ENCODE measurements at places on chromosomes 7 and 10. TPM values are rescaled to one million over a fixed set of nuclear protein-coding genes. Genes with fewer than 3 reads are reported as not detected.
A peak's percentile ranks its signal among the peaks of the same experiment; 100 is the strongest.

GRCh38 chr7:40656349-40656748 is 521.5 kb downstream of the SUGCT start:
- H3K36me3 ChIP-seq = no peaks in the 10 kb centered on the region
- H3K4me3 ChIP-seq = no peak overlapping the region
- no peak overlapping the region for H3K27ac ChIP-seq
- no peaks in the 10 kb centered on the region for H3K4me1 ChIP-seq
- H3K27me3 ChIP-seq = no peaks in the 10 kb centered on the region

DNA sequence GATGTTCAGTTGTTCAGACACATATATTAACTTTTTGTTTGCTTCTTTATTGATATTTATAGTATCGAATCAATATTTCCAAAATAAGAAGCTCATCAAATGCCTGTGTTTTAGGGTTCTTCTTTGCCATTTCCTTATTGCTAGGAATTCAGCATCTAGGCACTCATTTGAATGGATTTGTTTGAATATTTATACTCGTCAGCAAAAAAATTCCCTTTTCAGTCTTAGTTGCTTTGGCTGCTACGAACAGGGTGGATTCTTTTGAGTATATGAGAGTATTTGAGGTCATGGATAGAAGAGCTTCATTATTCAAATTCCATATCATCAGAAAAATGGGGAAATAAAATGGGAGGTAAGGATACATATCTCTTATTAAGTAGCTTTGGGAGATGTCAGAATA is 706.9 kb downstream of the NRG3 start:
- H3K4me1 ChIP-seq = no peaks in the 10 kb centered on the region
- H3K4me3 ChIP-seq = no peak overlapping the region
- H3K27ac ChIP-seq = no peak overlapping the region
- no peaks in the 10 kb centered on the region for H3K36me3 ChIP-seq

GRCh38 chr7:37342688-37343471 is 105.8 kb downstream of the ELMO1 start:
- no peak for DNase-seq
- H3K36me3 ChIP-seq = no peaks in the 10 kb centered on the region
- no peaks in the 10 kb centered on the region for H3K27me3 ChIP-seq
- H3K4me1 ChIP-seq = no peaks in the 10 kb centered on the region

- peaks cover 18% of the 10 kb centered on the region for H3K4me1 ChIP-seq
- no peak for DNase-seq
- no peaks in the 10 kb centered on the region for H3K27me3 ChIP-seq
- H3K36me3 ChIP-seq = no peaks in the 10 kb centered on the region
- no peak overlapping the region for H3K4me3 ChIP-seq
- no peak overlapping the region for H3K27ac ChIP-seq
These were observed 170.9 kb upstream of the ASAH2 start for GRCh38 chr10:50422259-50422658.

- H3K27ac ChIP-seq = no peak overlapping the region
- no peaks in the 10 kb centered on the region for H3K36me3 ChIP-seq
- no peak overlapping the region for H3K4me3 ChIP-seq
- H3K27me3 ChIP-seq = no peaks in the 10 kb centered on the region
These were observed 207.8 kb upstream of the ETV1 start for GRCh38 chr7:14197280-14197679.

DNA sequence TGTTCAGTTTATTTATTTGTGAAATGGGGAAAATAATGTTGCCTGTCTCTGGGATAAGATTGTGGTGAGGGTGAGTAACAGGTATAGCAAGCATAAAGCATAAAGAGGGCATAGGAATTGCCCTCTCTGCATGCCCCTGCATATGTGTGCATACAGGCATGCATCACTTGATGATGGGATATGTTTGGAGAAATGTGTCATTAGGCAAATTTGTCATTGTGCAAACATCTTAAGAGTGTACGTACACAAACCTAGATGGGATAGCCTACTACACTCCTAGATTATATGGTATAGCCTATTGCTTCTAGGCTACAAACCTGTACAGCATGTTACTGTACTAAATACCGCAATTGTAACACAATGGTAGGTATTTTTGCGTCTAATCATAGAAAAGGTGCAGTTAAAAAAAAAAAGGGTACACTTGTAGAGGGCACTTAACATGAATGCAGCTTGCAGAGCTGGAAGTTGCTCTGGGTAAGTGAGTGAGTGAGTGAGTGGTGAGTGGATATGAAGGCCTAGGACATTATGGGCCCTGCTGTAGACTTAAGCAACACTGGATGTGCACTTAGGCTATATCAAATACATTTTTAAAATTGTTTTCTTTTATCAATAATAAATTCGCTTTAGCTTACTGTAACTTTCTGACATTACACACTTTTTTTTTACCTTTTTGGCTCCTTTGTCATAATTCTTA is 386.5 kb upstream of the ANKRD30A start:
- no peaks in the 10 kb centered on the region for H3K4me1 ChIP-seq
- no peaks in the 10 kb centered on the region for H3K36me3 ChIP-seq
- no peak for DNase-seq
- no peak overlapping the region for H3K27ac ChIP-seq
- no peaks in the 10 kb centered on the region for H3K27me3 ChIP-seq

The GARS1 gene
- polyA plus RNA-seq = 198 TPM

The HUS1 gene
- 14.9 TPM for polyA plus RNA-seq

The DMBT1 gene
- 0.05 TPM for polyA plus RNA-seq

DNA sequence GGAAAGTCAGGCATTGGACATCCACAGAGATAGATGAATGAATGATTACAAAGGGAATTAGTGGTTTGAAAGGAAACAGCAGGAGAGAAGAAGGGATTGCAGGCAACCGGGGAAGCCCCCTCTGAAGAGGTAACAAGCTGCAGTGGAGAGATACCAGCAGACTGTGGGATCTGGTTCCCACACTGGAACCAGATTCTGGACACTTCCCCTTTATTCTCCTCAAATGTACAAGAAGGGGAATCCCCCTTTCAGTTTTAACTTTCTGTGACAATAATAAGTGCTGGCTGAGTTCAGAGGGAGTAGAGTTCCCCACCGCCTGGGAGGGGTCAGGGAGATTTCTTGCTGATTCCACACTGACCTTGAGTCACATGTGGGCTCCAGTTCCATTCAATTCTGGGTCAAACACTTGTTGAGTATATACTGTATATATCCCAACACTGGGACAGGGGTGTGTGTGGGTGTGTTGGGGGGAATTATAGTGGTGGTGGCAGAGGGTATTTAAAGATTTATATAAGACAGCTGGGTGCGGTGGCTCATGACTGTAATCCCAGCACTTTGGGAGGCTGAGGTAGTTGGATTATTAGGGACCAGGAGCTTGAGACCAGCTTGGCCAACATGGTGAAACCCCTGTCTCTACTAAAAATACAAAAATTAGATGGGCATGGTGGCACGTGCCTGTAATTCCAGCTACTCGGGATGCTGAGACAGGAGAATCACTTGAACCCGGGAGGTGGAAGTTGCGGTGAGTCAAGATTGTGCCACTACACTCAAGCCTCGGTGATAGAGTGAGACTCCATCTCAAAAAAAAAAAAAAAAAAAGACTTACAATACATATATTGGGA is 16.5 kb upstream of the DDIT4 start:
- H3K27me3 ChIP-seq = no peaks in the 10 kb centered on the region
- no peak for DNase-seq
- no peaks in the 10 kb centered on the region for H3K36me3 ChIP-seq
- H3K27ac ChIP-seq = no peak overlapping the region
- H3K4me3 ChIP-seq = no peak overlapping the region

- DNase-seq = no peak
- H3K36me3 ChIP-seq = no peaks in the 10 kb centered on the region
- H3K27me3 ChIP-seq = no peaks in the 10 kb centered on the region
- H3K27ac ChIP-seq = no peak overlapping the region
These were observed 17.6 kb downstream of the IFIT5 start for GRCh38 chr10:89431977-89432376.

DNA sequence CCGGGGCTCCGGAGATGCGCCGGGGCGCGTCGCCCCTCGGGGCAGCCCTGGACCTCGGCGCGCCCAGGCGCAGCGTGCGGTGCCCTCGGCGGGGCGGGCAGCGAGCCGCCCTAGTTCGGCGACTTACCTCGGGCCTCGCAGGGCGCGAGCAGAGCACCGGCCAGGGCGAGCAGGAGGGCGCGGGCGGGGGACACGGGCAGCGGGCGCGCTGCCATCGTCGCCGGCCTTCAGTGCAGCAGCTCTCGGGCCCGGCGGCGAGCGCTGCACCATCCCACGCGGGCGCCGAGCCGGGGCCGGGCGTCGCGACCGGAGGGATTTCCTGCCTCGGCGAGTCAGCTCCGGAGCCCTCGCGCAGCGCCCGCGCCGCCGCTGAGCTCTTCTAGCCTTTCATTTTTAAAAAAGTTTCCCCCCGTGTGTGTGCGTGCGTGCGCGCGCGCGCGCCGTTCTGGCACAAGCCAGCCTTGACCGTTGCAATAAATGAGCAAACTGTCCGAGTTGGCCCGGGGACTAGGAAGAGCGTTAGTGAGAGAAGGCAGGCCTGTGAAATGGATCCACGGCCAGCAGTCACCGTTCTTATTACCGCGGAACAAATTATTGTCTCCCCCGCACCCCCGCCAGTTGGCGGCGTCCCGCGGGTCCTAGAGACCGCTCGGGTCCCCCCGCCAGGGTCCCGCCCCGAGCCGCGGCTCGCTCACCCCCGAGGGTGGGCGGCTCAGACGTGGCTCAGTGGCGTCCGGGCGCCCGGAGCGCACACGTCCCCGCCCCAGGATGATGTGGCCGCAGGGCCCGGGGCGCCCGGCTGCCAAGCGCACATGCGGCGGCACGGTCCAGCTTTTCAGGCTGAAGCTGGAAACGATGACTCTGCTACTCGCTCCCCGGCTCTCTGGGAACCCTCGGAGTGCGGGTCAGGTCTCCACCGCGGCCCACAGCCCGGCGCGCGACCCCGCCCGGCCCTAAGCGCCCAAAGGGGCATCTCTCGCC is at the start of gene ADAM12:
ADAM12 (minus strand) TSS at position 547 of the 981 bp plus-strand sequence; CDS start at position 215, 332 bp downstream.
- no peaks in the 10 kb centered on the region for H3K36me3 ChIP-seq
- H3K4me3 ChIP-seq = peak within 1 kb of the TSS; percentile 81
- H3K27me3 ChIP-seq = peaks cover 52% of the 10 kb centered on the region
- peak; percentile 68 for DNase-seq
- peaks cover 10% of the 10 kb centered on the region for H3K4me1 ChIP-seq
- H3K27ac ChIP-seq = no peak within 1 kb of the TSS

- no peaks in the 10 kb centered on the region for H3K27me3 ChIP-seq
- peaks cover 33% of the 10 kb centered on the region for H3K4me1 ChIP-seq
- DNase-seq = no peak
- peak overlapping the region; percentile 88 for H3K27ac ChIP-seq
- no peaks in the 10 kb centered on the region for H3K36me3 ChIP-seq
These were observed 44.3 kb downstream of the SMURF1 start for GRCh38 chr7:99099499-99100077.

DNA sequence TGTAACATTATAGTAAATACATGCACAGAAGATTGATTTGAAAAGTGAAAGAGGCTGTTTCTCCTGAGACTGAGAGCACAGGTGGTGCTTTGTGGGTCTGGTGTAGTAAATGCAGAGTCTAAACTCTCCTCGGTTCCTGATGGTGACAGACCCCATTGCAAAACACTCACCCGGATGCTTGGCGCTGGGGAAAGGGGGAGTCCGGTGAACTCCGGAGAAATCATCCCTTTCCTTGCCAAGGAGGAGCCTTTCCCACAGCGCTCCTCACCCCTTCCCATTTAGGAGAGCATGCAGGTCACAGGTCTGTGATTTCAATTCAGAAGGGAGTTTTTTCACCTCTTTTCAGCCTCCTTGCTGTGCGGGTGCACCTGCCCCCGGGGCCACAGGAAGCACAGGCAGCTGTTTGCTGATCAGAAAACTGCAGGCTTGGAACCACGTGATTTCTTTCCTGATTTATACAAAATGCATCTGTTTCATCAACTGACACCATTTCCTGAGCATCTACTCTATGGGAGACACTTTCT is 75.6 kb upstream of the LYZL2 start:
- no peak for DNase-seq
- no peak overlapping the region for H3K4me3 ChIP-seq
- H3K27me3 ChIP-seq = no peaks in the 10 kb centered on the region
- H3K36me3 ChIP-seq = no peaks in the 10 kb centered on the region

DNA sequence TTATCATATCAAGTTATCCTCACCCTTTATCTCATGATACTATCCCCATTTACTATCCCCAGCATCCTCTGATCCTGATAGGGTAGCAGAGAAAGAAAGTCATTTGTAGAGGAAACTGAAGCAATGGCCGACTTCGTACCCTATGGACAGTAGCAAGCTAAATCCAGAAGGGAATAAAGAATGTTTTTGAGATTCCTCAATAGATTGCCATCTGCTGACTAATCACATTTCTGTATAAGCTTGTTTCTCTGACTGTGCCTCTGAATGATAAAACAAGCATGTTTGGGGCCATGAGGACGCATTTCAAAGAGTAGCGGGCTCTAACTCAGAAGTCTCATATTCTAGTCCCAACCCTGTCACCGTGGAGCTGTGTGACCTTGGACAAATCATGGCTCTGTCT is 13.2 kb upstream of the FAM107B start:
- no peaks in the 10 kb centered on the region for H3K36me3 ChIP-seq
- H3K4me3 ChIP-seq = no peak overlapping the region

The TMEM184A gene
- 0.03 TPM for polyA plus RNA-seq

All from GM23338 (cell line).